ENCODE measurements at places on chromosomes 2 and 18.

DNA sequence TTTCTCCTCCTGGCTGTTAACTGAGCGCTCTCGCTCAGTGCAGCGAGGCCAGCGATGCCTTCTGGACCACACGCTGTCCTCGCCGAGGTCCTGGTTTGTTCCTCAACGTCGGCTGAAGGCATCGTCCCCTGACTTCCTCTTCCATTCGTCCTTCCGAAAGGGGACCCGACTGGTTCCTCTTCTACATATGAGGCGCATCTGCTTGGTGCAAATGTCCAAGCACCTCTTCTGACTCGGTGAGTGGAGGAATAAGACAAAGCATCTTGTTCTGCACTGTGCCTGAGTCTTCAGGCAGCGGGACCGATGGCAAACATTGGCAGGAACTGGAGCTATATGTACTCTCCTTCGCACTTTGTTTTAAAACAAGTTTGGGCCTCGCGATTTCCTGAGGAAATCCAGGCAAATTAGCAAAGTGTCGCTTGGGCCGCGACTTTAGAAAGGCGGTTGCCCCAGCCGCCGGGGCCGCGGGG is 621 bp upstream of the KCNS3 start:
- no peak for DNase-seq

DNA sequence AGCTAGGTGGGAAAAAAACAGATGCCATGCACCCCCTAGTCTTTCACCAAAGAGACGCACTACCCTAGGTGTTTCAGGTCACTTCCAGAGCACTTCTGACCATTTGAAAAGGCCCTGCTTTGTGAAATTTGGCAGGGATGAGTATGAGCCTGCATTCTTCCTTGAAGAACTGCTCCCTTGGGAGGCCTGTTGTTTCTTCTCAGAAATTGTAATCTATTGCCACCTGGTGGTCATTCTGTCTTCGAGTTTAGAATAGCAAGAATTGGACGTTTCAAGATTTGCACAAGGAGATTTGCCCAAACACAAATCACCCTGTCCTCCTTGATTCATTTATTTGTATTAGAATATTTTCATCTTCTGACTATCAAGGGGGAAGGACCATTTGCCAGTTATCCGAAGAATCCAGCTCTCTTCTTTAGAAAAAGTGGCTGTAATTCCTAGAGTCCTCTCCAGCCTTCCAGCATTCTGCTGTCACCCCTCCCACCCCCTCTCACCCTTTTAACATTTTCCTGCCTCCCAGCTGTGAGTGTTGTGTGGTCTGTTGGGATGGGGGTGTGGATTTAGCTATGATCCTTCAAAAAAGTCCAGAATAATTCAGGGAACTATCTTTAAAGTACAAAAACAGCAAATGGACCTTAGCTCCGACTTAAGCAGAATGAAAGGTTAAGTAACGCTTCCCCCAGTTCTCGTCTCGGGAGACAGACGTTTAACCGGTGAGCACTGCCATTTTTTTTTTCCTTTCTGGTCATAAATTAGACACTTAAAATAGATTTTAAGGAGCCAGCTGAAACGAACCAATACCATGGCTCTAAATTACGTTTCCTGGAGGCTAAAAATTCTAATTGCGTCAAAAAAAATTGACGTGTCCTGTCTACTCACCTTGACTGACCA is 3.7 kb upstream of the GAD1 start:
- DNase-seq: no peak

DNA sequence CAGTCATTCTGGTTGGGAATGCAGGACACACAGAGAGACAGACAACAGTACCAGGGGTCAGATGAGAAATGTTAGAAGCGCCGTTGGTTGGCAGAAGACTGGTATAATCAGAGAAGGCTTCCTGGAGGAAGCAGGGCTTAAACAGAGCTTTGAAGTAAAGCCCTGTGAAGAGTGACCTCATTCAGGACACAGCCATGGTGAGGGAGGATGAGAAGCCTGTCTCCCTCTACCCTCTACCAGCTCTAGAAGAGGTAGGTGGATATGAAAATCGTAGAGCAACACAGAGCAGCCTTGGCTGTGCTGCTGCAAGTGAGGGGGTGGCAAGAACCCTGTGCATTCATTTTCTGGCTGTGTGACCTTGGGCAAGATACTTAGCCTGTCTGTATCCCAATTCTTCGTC is 14.2 kb downstream of the TET3 start:
- DNase-seq: no peak

GRCh38 chr2:46392561-46393346 is 86.6 kb upstream of the TMEM247 start:
- no peak for DNase-seq

GRCh38 chr2:145601361-145601925 is 1081.5 kb upstream of the ZEB2 start:
- DNase-seq: no peak

DNA sequence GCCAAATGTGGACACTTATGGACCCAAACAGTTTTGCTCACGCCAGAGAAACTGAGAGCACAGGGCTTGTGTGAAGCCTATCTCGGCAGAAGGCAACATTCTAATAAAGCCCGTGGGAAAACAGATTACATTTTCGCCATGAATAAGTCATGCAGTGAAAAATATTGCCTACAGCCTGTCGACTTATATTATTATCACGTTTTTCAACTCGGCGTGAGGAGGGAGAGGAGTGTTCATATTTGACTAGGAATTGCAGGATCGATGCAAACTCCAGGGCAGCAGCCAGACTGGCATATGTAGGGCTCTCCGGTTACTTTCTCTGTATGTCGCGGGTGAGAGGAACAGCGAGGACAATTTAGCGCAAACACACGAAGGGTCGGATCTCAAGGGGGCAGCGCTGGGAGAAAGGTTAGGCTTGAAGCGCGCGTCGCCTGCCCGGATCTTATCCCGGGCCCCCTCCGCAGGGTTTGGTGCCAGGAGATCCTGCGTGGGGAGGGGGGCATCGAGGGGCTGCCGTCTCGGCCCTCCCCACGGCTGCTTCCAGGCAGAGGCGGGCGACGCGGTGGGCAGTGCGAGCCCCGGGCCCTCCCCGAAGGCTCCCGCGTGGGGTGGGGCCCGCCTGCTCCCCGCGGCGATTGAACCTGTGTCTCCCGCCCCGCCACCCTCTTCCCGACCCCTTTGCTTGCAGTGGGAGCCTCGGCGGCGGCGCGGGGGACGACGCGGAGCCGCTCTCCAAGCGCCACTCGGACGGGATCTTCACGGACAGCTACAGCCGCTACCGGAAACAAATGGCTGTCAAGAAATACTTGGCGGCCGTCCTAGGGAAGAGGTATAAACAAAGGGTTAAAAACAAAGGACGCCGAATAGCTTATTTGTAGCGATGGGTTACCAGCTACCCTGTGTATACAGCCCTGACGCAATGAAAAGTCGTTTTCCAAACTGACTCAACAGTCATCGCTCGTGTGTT is 4.4 kb downstream of the ADCYAP1 start:
- no peak for DNase-seq

DNA sequence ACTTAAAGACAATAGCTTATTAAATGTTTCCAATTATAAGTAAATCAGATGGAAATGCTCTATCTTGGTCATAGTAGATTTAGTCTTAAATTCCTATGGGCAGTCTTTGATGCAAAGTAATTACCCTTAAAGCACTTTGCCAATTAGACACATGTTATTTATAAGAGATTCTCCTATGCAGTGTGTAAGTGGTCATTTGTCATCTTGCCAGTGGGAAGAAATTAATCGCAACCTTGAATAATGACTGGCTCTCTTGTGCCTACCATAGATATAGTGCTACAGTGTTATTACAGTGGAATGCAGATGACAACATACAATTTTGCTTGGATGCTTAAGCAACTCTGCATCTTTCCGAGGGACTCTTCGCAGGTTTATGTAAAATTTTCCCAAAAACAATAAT is 311.0 kb upstream of the THUMPD2 start:
- DNase-seq: no peak

DNA sequence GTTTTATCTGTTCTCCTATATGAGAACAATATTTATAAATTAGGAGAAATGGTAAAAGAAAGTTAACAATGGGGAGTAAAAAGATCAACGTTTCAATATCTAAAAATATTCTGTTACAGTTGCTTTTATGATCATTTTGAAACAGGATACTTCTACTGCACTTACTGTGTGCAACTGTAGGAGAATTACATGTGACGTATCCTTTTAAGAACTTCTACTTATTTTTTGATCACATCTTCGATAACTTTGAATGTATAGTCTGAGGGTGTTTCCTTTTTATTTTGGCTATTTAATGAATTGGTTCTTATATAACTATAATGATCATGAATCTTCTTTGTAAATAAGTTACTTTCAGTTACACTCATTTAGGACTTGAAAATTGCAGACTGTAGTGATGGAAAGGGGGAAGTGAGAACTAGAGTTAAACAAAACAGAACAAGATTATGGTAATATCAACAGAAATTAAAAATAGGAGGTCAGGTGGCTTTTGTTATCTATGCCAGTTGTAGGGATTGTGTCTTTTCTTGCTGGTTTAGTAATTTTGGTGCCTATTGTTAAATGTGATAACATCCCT is 109.9 kb downstream of the MSTN start:
- no peak for DNase-seq

- no peak for DNase-seq
Measured at GRCh38 chr18:79534356-79534755, 138.6 kb downstream of the NFATC1 start.

DNA sequence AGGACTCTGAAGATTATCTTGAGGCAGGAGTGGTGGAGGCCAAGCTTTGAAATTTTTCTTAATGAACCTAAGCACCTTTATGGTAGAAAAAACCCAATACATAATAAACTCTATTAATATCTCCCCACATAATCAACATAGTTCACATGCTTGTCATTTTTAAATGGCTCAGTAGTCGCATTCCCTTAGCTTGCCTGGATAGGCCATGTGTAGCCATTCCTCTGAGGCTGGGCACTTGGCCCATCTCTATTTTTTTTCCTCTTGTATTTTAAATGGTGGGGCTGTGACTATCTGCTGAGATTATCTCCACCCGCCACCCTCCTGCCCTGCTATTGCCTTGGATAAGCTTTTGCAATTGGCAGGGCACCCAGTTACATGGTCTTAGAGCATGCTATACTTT is 143.1 kb downstream of the FHOD3 start:
- DNase-seq: no peak

DNA sequence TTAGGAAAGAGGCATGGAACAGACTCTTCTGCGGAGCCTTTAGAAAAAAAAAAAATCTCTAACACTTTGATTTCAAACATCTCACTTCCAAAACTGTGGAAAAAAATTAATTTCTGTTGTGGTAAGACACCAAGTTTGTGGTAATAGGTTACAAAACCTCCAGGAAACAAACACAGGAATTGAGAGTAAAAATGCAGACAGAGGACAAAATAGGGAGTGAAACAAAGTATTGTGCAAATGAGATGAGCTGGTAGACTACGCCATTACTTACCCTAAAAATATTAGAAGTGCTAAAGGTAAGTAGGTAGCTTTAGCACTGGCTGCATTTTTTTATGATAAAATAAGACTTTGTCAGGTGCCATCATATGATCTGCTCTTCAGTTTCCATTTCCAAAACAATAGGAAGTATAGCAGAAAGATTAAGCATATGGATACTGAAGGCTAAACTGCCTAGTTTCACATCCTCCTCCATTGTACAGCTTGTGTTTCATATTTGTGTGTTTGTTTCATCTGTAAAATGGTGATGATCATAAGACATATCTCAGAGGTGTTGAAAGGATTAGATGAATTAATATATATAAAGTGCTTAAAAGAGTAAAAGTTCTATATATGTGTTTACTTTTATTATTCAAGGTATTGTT is 309.2 kb downstream of the NR4A2 start:
- no peak for DNase-seq

- no peak for DNase-seq
Measured at GRCh38 chr2:144382849-144383248, 137.1 kb downstream of the ZEB2 start.

DNA sequence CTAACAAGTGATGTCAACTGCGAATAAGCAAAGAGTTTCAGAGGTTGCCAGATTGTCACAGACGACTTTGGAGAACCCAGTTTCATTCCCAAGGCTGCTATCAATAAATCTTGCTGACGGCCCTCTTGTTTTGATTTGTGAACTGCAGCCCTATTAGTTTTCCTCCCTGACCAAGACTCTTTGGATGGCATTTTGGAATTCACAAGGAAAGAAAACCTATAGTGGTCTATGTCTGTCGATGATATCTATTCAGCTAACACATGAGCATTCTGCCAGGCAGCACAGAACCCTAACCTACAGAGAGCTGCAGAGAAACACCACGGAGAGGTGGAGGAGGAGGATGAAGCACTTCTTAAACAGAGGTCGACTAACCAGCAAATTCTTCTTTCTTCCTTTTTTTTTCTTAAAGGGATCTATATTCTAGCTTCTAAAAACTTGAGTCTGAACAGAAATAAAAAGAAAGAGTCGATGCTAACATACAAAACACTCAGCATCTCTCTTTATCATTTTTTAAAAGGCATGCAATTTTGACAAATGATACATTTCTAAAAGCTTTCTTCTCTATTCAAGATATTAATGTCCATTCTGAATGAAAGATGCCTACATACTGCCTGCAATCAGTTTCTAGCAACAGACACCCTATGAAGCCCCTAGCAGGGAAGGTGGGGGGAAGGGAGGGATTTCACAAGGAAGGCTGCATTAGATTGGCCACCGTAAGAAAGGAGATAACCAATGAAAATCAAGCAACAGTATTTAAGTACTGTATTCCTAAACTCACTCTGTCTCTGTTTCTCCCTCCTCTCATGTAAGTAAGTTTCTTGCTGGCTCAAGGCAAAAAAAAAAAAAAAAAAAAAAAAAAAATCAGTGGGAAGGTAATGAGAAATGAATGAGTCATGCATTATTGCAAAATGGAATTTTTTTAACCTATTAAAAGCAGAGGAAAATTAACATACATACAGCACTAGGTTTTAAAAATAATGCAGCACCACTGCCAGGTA is 83.0 kb upstream of the CHRNA1 start:
- no peak for DNase-seq

Measured in amygdala (tissue), 56 donors.